ENCODE measurements at places on chromosomes 16 and 17.

GRCh38 chr16:10240854-10241613 lies 58.8 kb upstream of the GRIN2A start:
- DNase-seq = no peak

DNA sequence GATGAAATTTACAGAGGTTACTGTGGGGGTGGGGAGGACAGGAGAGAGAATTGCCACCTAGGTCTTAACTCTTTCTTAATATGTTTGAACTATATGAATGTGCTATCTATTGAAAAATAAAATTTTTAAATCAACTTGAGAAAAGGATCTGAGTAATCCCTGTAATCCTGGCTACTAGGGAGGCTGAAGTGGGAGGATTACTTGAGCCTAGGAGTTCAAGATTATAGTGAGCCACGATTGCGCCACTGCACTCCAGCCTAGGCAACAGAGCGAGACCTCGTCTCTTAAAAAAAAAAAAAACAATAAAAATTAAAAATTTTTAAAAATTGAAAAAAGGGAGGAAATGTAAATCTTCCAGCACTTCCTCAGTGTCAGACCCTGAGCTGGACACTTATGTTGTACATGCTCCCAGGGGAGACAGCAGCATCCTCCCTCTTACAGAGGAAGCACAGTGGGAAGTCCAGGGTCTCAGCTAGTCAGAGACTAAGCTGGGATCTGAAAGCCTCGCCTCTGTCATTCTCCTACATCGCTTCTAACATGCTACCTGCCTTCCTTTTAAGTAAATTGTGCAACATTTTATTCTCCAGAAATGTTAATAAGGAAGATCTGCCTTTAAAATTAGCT lies 21.9 kb downstream of the PMM2 start:
- DNase-seq = no peak

GRCh38 chr17:70378076-70378475 lies 208.7 kb downstream of the KCNJ2 start:
- no peak for DNase-seq

GRCh38 chr16:51409001-51409675 lies 258.1 kb upstream of the SALL1 start:
- no peak for DNase-seq

GRCh38 chr17:58278661-58279015 lies 2.1 kb downstream of the MPO start:
- no peak for DNase-seq

DNA sequence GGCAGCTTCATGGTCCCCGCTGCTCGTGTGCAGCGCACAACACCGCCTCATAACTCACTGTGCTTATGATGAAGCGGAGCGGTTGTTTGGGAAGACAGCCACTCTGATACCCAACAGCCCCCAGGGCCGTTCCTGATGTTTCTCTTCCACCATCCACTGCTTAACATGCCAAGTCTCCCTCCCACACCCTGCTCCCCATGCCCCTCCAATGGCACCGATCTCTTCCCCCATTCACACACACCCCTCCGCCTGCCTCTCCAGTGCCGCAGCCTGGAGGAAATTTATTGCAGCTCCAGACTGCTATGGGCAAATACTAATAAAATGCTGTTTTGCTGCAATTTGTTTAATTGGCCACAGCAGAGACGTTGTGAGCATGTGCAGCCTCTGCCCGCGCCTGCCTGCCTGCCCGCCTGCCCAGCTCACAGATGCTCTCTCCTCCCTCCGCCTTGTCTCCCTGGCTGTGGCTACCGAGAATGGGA lies 80.3 kb upstream of the LHX1 start:
- no peak for DNase-seq

GRCh38 chr17:81650951-81651350 lies 5.4 kb downstream of the PDE6G start:
- DNase-seq = no peak

GRCh38 chr17:73550556-73550955 lies 93.7 kb downstream of the SDK2 start:
- DNase-seq = no peak

- no peak for DNase-seq
Observed at GRCh38 chr16:59336136-59336695, 602.1 kb upstream of the GOT2 start.

DNA sequence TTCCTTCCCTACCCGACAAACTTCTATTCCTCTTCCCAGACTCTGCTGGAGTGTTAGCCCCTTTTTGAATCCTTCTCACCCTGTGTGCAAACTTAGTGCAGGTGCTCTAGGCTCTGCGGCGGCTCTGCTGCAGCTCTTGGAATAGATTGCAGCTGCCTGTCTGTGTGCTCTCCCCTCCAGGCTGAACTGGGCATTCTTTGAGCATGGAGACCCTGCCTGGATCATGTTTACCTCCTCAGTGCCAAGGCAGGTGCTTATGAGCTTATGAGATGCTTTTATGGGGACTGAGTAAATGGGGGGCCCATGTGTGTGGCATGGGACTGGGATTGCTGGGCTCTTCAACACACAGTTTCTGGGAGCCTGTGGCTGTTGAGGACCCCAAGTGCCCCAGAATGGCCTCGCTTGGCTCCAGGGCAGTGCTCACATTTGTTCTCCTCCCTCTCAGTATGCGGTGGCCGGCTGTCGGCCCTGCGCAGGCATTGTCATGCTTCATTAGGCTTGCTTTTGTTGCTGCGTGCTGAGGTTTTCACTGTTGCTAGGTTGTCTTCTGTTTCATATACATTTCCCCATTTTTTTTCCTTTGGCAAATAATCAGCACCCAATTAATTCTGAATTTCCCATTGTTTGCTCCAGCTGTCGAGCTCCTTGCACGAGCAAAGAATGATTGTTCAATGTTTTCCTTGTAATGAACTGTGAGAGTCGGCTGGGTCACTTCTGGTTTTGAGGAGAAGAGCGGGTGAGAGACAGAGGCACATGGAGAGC lies 185.5 kb upstream of the NLRP1 start:
- no peak for DNase-seq

DNA sequence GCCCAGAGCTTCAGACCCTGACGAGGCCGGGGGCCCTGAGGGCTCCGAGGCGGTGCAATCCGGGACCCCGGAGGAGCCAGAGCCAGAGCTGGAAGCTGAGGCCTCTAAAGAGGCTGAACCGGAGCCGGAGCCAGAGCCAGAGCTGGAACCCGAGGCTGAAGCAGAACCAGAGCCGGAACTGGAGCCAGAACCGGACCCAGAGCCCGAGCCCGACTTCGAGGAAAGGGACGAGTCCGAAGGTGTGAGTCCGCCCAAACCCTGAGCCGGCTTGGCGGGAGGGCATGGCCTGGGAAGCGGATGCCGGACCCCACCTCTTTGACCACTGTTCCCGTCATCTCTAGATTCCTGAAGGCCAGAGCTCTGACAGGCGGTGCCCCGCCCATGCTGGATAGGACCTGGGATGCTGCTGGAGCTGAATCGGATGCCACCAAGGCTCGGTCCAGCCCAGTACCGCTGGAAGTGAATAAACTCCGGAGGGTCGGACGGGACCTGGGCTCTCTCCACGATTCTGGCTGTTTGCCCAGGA lies 4.4 kb downstream of the NOL3 start:
- DNase-seq = no peak

- DNase-seq = no peak
Observed at GRCh38 chr17:8875957-8876356, 8.5 kb upstream of the PIK3R6 start.

DNA sequence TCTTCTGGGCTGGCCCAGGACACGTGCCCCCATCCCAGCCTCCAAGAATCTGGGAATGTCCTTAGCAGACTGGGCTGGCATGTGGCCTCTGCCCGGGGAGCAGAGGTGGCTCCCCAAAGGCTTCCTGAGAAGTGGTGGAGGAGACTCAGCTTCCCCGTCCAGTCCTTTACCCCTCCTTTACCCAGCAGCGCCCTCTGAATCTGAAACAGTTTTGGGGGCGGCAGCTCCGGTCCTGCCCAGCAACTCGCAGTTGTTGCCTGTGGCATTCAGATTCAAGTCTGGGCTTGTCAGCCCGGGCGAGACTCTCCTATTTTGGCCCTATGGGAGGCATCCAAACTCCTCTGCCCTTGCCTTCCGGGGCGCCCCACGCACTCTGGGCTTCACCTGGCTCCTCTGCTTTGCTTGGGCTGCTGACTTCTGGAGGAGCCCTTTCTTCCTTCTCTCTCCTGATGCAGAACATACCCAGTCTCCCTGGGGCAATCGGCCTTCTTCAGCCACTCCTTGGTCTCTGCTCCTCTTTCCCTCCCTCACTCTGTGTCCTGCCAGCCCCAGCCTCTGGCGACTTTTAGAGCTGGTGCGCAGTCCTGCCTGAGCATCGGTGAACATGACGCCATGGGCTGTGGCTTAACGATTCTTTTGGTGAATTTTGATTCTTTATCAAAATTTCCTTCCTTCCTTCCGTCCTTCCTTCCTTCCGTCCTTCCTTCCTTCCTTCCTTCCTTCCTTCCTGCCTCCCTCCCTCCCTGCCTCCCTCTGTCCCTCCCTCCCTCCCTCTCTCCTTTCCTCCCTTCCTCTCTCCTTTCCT lies 55.2 kb downstream of the CMIP start:
- no peak for DNase-seq

DNA sequence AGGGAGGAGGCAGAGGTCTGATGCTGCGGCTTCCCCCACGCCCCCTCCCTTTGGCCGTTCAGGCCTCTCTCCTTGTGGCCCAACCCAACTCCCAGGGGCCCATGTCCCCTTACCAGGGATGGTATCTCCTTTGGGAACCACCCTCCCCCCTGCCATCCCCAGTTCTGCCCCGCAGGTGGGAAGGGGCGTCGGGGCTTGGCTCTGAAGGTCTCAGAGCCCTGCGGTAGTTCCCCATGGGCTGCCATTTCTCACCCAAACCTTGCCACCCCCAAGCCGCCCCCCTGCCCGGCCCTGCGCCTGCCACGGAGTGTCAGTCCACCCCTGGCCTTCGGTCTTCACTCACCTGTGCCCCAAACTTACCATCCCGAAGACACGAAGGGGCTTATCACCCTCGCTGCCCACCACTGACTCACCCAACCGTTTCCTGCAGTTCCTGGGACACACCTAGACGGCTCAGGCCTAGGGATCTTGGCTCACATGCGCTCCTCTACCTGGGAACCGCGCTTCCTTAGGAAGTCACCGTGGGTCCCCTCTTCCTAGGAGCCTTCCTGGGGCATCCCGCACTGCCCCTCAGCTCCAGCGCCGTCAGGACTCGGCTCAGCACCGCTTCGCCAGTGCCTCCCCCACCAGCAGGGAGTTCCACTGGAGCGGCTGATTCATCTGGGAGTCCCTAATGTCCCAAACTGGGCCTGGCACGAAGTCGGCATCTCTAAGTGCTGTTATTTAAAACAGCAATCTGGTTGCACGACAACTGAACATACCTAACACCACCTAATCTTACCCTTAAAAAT lies 1.1 kb upstream of the DOC2A start:
- no peak for DNase-seq

GRCh38 chr17:61321344-61321743 lies 78.3 kb upstream of the TBX2 start:
- no peak for DNase-seq

Data from stimulated activated CD8-positive, alpha-beta memory T cell treated with anti-CD3 and anti-CD28 coated beads, Interleukin-4, amount 100 ng/mL, for 4 hours (primary cell).